IPS DF 6.9 (cell line): ENCODE measurements at places on chromosomes 16 and 17.

DNA sequence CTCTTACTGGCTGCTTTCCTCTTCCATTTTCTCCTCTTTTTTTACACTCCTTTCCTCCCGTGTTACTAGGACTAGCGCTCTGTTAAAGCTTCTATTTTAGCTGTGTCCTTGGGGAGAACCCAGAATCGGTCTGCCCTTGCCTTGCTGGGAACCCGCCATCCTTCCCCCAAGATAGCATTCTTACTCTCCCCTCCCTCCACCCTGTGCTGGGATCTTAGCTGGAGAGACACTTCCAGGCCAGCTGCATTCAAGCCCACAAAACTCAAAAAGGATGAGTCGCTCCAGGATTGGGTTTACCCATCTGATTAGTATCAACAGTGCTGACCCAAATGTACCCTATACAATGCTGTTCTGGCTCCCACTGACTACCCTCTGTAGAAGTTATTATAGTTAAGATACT is 200.5 kb upstream of the ASIC2 start:
- no peak for DNase-seq

DNA sequence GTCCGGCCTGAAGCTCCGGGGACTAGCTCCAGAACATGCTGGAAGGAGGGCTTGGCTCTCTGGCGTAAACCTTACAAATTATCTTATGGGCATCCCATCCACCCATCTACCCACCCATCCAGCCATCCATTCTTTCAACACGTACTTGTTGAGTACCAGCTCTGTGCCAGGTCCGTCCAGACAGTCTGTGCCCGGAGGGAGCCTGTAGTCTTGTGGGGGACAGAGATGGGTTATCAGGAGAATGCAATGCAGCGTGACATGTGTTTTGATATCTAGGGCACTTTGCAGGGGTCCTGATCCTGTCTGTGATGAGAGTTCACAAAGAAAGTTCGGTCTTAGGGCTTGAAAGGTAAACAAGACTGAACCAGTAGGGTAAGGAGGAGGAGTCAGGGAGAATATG is 4.1 kb upstream of the SLC13A2 start:
- no peak for DNase-seq

DNA sequence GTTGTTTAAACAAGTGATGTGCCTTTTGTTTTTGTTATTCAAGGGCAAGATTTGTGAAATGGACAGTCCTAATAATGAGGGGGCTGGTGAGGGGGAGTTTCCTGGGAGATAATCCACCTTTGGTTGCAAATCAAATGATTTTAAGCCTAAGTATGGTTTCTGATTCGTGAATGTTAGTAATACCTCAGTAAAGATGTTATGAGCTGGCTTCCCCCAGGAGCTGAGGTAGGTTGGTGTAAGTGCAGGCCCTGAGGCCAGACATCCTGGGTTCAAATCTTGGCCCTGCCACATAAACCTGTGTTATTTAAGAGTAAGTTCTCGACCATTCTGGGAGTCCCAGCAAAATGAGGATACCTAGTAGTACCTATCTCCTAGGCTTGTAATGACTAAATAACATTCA is 1.5 kb downstream of the SNX29 start:
- DNase-seq = no peak

DNA sequence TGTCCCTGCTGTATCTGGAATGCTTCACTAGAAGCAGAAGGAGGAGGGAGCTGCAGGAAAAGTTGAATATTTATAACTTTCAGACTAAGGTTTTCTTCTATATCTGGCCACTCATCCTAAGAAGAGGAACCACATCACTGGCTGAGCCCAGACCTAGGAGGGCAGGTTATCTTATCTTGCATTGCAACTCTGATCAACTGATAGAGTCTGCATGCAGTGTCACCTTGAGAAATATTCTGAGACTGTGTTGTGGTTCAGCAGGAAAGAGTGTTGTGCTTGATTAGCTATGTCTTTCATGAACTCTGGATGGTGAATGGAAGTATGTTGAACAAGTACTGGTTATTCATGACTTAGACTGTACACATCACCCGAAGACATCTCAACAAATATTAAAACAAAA is 460.0 kb downstream of the TOX3 start:
- DNase-seq = no peak

DNA sequence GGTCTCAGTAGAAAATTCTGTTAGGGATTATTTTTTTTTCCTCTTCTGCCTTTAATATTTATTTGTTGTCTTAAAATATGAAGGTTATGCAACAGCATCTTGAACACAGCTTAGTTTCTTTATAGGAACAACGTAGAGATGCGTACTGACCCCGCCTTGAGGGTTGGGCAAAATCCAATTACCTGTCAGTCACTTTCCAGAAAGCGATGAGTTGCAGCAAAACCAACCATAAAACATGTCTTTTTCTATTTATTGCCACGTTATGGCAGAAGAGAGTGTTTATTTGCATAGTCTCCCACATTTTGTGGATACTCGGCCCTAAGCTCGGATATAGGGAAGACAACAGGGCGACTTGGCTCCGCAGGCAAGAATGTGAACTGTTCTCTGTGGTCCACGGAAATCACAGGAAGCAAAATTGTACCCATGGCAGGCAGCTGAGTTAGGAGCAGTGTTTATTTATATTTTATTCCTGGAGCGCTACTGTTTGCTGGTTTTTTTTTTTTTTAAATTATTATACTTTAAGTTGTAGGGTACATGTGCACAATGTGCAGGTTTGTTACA is 44.3 kb upstream of the CACNG5 start:
- DNase-seq = no peak

- DNase-seq = no peak
Observed at GRCh38 chr17:3222505-3222904, 15.0 kb downstream of the OR1A1 start.

- no peak for DNase-seq
Observed at GRCh38 chr16:67750466-67750865, 31.4 kb upstream of the GFOD2 start.

GRCh38 chr17:58224315-58224714 is 5.3 kb upstream of the MKS1 start:
- no peak for DNase-seq

DNA sequence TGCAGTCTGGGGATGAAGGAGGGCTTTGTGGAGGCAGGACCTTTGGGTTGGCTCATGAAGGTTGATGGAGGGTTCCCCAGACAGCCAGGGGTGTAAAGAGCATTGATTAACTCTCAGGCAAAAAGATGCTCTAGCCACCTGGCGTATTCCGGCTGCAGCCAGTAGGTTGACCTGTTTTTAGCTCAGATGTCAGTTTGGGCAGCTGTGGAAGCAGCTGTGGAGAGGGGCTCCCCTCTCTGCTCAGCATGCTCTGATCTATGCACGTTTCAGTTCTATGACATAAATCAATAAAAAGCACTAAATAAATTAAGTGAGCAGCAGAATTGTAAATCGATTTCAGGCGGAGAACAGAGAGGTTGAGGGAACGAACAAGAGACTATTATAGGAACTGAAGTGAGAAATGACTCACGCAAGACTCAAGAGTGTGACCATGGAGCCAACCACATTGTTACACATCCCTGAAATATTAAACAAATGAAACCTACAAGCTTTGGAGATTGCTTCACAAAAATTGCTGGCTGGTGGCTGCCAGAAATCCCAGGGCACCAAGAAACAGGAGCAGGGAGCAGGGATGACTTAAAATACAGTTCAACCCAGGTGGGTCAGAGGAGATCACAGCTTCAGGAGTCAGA is 111.9 kb downstream of the GSG1L start:
- DNase-seq = no peak

DNA sequence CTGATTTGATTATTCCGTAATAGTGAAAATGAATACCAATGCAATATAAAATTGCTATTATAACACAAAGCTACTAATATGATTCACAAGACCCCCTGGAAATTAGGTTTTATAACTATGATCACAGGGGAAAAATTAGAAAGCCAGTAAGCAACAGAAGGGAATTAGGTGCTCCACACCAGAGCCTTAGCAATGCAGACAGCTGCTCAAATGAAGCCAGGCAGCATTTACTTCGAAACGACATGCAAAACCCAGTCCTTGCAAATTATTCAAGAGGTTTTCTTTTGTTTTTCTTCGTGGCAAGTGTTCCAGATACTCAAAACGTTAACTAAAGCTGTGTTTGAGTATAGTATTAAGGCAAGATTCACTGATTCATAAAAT is 47.9 kb downstream of the TOX3 start:
- no peak for DNase-seq

- DNase-seq = no peak
Observed at GRCh38 chr17:27323538-27324215, 29.8 kb downstream of the WSB1 start.

- no peak for DNase-seq
Observed at GRCh38 chr16:66935314-66936011, at the start of gene CES2. Gene CES2 (plus strand): TSS chr16:66935516. CDS start chr16:66935636, 120 bp downstream.

- DNase-seq = no peak
Observed at GRCh38 chr17:47338026-47338425, 14.3 kb downstream of the EFCAB13 start.

- no peak for DNase-seq
Observed at GRCh38 chr16:80324371-80324770, 216.4 kb upstream of the DYNLRB2 start.

GRCh38 chr16:3046641-3047386 is 453 bp downstream of the MMP25 start:
- no peak for DNase-seq

DNA sequence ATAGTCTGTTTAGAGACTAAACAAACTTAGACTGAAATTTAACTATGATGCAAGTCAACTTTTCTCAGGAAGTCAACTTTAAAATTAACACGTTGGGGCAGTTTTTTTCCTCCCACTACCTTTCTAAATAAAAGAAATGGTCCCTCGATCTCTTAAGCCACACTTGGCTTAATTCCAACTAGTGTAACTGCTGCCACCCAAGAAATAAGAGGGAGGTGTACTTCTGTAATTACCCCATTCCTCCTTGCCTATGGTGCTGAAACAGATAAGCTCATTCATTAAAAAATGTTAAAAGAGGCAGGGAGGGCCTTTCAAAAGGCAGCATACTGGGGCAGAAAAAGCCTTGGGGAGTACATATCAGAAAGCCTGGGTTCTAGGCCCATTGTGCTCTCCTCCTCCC is 59.8 kb downstream of the NCOR1 start:
- DNase-seq = no peak

DNA sequence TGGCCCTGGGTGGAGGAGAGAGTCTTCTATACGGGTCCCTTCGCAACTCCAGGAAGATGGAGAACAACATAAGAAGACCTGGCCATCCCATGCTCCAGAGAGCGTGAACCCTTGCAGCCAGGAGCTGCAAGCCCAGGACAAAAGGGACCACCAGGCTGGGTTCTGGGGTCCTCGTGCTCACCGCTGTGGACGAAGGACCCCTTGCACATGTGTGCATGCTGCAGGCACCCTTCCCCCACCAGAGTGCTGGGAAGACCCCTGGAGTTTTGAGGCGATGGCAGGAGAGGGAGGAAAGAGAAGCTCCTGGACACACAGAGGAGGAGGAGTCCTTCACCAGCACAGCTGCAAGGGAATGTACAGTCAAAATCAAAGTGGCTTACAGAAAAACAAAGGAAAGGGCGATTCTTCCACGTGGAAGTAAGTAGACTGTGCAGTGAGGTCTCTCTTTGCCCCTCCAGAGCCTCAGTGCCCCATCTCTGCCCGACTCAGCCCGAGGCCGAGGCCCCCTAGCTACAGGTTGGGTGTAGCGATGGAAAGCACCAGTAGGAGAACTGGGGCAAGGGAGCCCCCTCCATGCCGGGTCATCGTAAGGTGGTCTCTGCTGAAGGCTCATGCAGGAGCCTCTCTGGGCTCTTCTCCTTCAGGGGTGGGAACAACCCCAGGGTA is 51.3 kb downstream of the PIMREG start:
- DNase-seq = no peak

DNA sequence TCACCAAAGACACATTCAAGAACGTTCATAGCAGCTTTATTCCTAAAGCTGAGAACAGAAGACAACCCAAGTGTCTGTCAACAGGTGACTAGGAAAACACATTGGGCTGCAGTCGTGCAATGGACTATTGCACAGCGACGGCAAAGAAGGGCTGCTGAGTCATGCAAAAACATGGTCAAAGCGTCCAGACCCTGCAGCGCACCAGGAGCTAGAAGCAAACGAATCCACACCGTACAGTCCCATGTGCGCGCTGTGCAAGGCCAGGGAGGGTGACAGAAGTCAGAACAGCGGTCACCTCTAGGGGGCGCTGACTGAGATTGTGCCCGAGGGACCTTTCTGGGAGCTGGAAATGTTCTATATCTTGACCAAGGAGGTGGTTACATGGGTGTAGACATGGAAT is 266.4 kb downstream of the MAF start:
- no peak for DNase-seq

- DNase-seq = no peak
Observed at GRCh38 chr16:22898131-22898530, 84.2 kb downstream of the HS3ST2 start.

DNA sequence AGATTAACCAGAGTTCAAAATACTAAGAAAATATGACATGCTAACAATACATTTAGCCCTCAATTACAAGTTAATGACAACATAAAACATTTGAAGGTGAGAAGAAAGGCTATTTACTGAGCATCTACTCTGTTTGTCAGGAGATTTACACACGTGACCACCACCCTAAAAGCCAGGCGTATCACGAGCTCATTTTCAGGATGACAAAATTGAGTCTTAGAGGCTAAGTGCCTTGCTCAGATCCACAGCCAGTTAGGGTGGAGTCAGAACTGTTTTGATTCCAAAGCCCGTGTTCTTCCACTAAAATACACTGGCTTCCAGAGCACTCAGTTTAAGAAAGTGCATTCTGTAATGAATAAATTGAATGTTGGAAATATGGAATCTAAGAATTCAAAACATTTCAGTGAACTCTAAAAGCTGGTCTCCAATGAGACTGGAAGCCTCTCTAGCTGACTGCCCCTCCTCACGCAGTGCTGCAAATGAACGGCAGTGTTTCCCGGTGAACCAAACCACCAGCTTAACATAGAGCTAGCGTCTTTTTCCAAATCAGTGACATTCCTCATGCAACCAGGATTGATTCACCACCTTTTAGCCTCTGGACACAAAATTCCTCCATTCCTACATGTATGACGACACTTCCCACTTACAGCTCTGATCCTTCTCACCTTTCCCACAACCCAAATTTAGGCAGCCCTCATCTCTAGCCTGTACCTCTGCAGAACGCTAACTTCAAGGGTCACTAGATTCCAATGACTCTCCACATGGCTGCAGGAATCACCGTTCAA is 5.9 kb downstream of the ZDHHC7 start:
- no peak for DNase-seq

- DNase-seq = no peak
Observed at GRCh38 chr17:43784068-43784467, 3.8 kb downstream of the CFAP97D1 start.
